ENCODE measurements at places on chromosomes 1 and 21.

DNA sequence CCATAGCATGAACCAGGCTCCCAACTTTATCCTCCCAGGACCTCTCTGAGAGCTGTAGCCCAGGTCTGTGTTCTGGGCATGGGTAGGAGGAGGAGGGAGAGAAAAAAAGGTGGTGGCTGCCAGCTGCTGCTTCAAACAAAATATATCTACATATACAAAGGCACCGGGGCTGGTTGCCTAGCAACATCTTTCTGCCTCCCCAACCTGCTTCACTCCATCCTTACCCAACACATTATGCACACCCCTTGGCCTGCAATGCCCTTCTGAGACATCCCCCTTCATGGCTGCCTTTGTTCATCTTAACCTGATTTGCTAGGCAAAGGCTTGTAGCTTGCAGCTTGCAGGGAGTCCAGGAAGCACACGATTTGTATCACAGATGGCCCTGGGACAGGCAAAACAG, 27.2 kb upstream of the ATP1A1 start:
- DNase-seq: peak; percentile 88

DNA sequence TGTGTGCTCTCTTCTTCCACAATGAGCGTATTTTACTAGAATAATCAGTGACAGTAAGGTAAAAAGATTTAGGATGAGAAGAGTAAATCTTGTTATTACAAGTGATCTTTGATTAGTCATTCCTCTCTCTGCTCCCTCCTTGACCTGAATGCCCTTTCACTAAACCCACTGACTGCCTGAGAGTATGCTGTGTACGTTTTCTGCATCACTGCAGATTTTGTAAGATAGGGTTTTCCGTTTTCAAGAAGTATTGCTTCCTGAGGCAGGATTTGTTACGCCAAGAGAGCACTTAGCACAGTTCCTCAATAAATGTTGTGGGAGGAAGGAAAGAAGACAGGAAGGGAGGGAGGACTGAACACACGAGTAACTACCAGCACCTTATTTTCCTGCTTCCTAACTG, 7.7 kb upstream of the LAMB3 start:
- DNase-seq: no peak

- no peak for DNase-seq
Observed at GRCh38 chr1:3889936-3890335, 10.1 kb downstream of the C1orf174 start.

DNA sequence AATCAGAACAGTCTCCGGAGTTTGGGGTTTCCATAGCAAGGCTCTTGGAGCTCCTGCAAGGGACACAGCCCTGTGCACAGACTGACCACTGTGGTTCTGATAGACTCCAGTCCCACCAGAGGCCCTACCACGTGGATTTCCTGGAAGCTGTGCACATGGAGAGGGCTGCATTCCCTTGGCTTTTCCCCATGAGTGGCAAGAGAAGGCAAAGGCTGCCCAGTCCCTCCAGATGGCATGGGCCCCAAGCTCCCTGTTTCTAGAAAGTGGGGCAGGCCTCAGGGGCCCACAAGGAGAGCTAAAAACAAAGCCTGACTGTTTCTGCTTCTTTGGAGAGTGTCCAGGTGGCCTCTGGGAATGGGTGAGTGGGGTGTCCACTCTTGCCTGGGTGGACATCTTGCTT, 87.5 kb downstream of the DDX20 start:
- no peak for DNase-seq

- DNase-seq: no peak
Observed at GRCh38 chr21:45293726-45294401, 6.2 kb upstream of the POFUT2 start.

DNA sequence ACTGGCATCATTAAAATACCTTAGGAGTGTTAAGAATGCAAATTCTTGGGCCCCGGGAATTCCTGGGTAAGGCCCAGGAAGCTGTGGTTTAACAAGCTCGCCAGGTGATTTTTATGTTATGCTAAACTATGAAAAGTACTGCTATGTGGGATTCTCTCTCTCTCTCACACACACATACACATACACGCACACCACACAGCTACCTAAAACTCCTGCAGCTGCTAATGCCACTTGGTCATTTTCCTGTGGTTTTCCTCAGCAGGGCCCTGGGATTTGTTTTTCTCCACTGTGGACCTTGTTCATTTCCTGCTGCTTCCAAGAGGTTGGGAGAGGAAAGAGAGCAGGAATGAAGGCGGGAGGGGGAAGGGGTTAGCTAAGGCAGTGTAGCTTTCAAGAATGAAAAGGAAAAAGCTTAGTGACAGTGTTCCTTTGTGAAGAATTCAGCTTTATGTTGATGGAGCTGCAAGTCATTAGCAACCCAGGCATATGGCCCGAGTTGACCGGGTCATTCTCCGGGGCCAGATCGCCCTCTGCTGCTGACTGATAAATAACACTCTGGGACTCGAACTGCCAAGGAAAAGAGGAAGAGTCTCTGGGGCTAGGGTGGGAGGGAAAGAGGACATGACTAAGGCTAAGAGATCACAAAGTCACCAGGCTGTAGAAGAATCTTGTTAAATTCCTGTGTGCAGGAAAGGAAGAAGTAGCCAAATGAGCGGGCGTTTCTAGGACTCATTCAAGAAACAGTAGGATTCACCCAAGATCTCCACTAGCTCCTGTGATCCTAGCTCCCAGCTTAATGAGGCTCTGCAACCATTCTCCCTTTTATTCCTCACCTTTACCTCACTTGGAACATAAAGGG, 30.5 kb upstream of the LRIG2 start:
- peak; percentile 24 for DNase-seq

GRCh38 chr21:33022489-33022827, 3.3 kb upstream of the OLIG2 start:
- no peak for DNase-seq
